ENCODE measurements at places on chromosomes 1 and 21.

DNA sequence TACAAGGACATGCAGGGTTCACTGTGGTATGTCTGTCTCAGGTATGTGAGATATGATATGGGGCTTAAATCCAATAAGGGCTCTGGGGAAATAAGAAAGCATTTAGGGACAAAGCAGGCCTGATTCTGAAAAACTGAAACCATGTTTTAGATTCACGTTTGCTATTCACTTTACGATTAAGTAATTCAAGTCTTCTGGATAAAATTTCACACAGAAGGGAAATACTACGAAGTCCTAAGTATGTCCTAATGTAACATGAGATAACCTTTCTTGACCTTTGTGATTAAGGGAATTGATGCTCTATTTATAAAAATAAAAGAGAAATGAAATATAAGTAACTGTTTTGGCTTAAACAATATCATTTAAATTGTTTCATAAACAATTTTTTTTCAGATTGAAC, 55.4 kb downstream of the HNRNPR start:
- DNase-seq = no peak

DNA sequence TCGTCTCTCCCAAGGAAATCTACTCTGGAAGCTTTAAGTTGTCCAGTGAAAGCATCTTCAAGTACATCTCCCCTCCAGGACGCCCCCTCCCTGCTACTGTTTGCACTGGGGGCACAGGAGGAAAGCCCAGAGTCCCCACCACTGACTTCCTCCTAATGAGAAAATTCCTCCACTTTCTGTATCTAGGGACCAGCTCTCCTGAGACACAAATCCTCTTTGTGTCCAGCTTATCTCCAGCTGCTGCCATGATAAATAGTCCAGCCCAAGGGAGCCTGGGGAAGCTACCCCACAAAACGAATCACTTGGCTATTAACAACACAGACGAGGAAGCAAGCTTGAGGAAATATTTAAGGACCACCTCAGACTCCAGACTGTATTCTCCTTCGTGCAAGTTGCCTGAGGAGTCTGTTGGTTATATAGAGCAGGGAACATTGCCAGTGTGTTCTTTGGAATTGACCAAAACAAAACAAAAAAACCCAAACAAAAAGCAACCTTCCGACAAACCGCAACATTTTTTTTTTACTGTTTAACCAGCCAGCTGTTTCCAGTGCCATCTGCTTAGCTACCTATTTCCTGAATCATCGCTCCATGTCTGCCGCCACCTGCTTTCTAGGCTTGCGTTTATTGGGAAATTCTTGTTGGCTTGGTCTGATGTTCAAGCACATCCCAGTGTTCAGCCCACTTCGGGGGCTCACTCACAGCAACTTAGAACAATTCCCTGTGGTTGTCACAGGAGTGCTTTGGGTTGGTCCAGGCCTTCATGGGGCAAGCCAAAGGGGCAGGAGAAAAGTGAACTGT, 7.7 kb downstream of the C1orf226 start:
- DNase-seq = no peak

GRCh38 chr1:231170875-231171274, 9.0 kb downstream of the TRIM67 start:
- no peak for DNase-seq

DNA sequence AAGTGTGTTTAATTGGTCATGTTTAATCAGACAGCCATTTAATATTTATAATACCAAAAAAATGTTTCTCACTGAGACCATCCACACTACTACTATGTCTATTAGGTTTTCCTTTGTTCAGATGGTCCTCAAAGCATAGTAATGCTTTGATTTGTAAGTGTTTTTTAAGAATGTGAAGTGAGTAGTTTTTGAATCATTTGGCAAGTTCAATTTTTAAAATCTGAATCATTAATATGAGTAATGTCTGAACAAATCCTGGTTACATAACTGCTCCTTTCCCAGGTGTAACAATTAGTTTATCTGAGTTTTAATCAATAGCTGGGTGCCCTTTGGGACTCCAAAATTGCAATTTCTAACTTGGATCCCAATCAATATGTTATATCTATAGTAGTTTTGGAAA, 23.5 kb upstream of the RPL5 start:
- DNase-seq = no peak

DNA sequence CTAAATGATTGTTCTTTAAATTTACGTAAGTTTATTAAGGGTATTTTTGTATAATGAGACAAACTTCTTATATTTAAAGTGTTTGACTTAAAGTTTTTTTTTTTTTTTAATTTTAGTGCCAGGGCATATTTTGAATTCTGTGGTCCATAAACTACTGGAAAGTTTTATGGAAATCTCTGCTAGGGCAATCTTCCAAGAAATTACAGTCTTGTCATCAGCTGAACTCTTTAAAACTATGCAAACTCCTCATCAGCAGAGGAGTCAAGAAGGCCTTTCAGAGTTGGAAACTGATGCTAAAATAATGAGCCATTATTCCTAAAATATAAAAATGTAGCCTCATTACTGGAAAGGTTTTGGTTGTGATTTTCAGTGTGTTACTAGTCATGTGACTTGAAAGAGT, 1201.9 kb downstream of the BRINP3 start:
- no peak for DNase-seq

DNA sequence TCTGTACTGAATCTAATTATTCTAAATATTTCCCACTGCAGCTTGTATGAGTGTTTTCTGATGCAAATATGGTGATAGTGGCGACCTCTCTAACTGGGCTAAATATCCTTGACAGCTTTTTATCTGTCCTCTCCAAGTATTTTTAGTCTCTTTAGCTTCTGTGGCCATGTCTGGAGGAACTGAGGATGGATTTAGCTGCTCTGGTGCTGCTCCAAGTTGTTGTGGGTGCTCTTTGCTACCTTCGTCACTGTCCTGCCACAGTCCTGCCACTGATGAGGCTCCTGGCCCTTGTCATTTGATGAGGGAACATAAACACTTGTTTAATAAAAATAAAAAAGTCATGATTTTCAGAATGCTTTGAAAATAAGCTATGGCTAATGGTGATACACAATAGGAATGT, 15.9 kb downstream of the CAMTA1 start:
- DNase-seq = no peak

- DNase-seq = no peak
Observed at GRCh38 chr21:26717146-26717739, 128.0 kb downstream of the ADAMTS1 start.

GRCh38 chr1:226454349-226454748, 46.5 kb upstream of the PARP1 start:
- no peak for DNase-seq

GRCh38 chr1:91397605-91398004, 7.0 kb downstream of the HFM1 start:
- no peak for DNase-seq
